Stimulated activated CD4-positive, alpha-beta T cell treated with anti-CD3 and anti-CD28 coated beads, Interleukin-4, amount 100 ng/mL, for 4 hours (primary cell): ENCODE measurements at places on chromosomes 1 and 21.

- DNase-seq = no peak
Measured at GRCh38 chr1:6087377-6087772, 41.7 kb downstream of the KCNAB2 start.

DNA sequence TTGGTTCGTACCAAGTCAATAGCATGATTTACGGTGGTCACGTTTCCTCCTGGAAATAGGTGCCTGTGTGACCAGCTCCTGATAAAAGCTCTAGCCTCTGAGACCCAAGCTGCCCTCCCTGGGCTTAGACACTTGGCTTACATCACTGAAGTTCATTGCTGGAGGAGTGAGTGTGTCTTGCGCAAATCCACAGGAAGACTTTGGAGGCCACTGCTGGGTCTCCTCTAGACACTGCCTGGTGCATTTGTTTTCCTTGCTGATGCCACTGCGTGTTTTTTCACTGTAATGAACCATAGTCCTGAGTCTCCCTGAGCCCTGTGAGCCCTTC is 230.6 kb downstream of the DSCAM start:
- DNase-seq = no peak

DNA sequence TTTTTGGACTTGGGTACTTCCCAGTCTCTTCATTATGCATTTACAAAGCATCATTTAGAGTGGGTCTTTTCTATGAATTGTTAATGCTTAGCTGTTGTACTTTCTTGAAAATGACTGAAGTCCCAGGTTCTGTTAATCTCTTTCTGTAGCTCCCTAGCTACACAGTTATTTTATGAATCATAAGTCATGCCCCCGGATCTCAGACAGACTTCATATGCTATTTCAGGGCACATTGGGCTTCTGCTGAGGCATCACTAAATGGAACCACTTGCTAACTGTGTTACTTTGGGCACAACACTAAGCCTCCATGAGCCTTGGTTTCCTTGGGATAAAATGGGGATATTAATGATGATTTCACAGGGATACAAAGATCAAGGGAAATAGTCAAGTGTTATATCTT is 55.5 kb upstream of the RBM15 start:
- DNase-seq = no peak

DNA sequence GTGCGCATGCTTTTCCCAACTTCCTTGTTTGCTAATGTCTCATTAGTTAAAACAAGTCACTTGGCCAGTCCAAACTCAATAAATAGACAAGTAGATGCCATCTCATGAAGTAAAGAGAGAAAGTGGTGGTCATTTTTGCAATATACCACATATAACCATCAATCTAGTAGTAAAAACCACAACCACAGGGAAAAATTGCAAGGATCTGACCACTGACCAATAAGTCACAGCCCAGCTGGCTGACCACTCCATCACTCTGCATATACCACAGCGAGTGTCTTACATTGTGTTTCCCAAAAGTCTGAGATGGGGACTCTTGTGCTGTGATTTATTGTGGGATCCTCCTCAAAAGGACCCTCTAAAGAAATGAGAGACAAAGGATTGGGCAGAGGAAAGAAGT is 76.0 kb downstream of the FH start:
- DNase-seq = no peak

DNA sequence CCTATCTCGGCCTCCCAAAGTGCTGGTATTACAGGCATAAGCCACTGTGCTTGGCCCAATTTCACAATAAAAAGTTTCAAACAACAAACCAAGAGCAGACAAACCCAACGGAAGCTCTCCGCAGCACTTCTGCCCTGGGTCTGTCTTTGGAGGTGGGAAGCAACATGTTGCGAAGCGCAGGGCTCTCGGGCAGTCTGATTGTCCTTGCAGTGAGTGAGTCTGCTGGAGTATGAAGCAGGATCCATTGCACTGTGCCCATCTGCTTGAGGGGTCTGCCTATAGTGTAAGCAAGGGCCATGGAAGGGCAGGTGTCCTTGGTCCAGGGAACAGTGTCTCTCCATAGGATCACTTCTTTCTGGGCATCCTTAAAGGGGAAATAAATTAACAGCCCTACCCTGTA is 14.6 kb upstream of the PARP1 start:
- no peak for DNase-seq

- no peak for DNase-seq
Measured at GRCh38 chr1:3732434-3733093, 19.7 kb upstream of the CCDC27 start.

- DNase-seq = no peak
Measured at GRCh38 chr1:22221233-22221780, 78.4 kb upstream of the WNT4 start.

- DNase-seq = no peak
Measured at GRCh38 chr1:214808845-214809460, 206.0 kb downstream of the CENPF start.

DNA sequence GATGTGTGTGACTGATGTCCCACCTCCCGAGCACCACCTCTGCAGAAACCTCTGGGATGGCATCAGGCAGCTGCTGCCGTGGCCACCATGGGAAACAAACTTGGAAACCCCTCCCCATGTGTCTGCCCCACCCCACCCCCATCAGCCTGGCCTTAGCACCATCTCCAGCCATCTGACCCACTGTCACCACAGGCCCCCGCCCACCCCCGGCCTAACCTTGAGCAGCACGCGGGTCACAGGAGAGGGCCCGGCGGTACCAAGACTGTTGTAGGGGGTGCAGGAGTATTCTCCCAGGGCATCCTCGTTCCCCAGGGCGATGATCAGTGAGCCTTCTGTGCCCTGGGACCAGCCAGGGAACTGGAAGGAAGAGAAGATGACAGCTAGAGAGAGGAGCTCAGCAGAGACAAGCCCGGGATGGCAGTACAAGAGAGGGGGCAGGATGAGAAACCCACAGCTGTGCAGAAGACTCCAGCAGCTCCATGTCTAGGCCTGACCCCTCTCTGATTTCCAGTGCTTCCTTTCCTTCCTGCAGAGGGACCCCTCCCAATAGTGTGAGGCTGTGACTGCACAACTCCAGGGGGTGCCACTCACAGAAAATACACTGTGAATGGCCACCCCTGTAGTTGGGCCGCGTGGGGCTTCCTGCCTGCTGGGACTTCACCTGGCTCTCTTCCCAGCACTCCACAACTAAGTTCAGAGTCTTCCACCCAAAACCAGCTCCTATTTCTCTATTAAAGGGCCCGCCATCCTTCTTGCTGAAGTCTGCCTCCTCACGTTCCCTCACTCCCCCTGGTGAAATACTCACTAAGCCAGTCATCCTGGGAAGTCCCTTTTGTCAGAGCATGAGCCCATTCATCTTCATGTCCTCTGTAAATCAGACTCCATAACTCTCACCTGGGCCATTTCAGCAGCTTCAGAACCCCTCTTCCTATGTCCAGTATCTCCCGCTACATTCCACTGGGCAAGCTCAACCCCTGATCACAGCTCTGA is 7.3 kb upstream of the TAGLN2 start:
- DNase-seq = no peak

GRCh38 chr1:180842052-180842451 is 70.6 kb upstream of the KIAA1614 start:
- DNase-seq = no peak

DNA sequence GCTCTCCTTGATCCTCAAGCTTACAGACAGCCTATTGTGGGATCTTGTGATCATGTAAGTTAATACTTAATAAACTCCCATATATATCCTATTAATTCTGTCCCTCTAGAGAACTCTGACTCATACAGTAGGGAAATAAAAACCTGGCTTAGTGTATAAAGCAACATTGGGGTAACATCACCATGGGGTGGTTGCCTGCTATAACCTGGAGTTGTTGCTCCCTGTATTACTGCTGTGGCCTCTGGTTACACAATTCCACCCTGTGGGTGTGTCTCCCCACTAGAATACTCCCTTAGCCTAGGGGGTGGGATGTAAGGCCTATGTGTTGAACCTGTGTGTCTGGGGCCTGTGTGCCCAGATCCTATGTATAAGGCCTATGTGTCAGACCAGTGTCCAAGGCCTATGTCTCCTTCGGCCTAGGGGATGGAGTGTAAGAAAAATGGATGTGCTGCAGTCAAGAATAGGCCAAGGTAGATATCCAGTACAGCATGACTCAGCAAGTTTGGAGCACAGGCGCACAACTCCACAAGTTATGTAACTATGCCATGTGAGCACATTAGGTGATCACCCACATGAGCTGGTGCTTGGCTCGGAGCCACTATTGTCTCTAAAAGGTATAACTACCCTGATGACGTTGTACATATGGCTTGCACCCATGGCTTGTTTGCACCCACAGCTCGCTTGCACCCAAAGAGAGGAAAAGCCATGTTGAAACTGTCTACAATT is 96.8 kb upstream of the C1orf21 start:
- DNase-seq = no peak

GRCh38 chr1:226568077-226568831 is 19.7 kb downstream of the STUM start:
- no peak for DNase-seq

GRCh38 chr1:228923973-228924686 is 188.9 kb downstream of the RHOU start:
- no peak for DNase-seq

- no peak for DNase-seq
Measured at GRCh38 chr1:27339213-27339612, 2.6 kb upstream of the SYTL1 start.

DNA sequence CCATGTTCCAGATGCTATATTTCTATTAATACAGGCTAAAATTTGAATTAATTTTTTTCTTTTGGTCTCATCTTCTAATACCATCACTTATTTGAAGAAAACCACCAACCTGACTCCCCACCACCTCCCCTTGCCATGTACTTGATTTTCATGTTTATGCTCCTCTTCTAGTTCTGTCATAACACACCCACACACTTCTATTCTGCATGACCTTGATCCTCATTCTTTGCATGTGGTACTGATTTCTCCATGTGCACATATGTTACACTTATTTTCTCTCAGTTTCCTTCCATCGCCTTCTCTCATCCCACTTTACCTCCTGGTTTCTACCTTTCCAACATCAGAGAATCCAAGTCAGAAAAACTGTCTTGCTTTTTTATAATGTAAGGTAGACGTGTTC is 78.9 kb upstream of the ARID1A start:
- no peak for DNase-seq

- DNase-seq = no peak
Measured at GRCh38 chr21:34775793-34776192, 107.0 kb downstream of the CLIC6 start.

DNA sequence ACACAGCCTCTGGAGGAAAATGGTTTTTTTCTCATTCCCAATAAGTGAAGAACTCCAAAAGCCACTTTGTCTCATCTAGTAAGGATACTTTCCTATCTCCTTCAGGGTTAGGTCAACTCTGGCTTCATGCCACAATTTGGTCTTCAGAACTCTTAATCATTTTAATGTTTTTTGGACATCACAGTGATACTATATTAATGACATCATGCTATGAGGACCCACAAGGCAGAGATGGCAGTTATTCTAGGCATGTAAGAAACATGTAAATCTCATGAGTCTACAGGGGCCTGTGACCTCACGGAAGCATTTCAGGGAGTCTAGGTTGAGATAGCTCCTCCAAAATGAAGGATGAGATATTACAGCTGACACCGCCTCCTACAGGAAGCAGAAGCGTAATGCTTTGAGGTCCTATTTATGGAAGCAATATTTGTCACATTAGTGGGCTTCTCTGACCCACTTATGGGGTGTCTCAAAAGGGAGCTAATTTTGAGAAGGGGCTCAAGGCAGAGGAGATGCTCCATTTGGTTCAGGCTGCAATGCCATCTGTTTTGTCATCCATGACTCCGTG is 5.0 kb upstream of the GPR137B start:
- no peak for DNase-seq

GRCh38 chr1:243287652-243288051 is 31.8 kb downstream of the SDCCAG8 start:
- DNase-seq = no peak

DNA sequence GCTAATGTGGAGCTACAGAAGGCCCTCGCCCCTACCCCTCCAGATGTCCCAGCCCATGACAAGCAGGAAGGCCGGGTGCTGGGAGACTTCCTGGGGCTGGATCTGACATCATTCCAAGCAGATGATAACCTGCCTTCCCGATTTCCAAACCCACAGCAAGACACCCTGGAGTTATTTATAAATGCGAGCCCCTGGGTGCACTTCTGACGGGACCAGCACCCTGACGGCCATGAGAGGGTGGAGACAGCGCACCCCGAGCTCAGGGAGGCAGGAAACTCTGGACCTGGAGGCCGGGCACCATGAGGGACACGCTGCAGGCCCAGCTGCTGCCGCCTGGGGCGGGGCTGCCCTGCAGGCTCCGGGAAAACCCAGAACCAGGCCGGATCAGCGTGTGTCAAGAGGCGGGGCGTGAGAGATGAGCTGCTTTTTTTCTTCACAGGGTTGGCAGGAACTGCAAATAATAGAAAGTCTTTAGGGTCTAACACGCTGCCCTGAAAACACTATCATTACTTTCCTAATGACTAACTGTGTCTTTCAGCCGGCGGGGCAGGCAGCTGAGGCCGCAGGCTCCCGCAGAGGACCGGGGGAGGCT is 2.5 kb upstream of the PCBP3 start:
- DNase-seq = no peak

DNA sequence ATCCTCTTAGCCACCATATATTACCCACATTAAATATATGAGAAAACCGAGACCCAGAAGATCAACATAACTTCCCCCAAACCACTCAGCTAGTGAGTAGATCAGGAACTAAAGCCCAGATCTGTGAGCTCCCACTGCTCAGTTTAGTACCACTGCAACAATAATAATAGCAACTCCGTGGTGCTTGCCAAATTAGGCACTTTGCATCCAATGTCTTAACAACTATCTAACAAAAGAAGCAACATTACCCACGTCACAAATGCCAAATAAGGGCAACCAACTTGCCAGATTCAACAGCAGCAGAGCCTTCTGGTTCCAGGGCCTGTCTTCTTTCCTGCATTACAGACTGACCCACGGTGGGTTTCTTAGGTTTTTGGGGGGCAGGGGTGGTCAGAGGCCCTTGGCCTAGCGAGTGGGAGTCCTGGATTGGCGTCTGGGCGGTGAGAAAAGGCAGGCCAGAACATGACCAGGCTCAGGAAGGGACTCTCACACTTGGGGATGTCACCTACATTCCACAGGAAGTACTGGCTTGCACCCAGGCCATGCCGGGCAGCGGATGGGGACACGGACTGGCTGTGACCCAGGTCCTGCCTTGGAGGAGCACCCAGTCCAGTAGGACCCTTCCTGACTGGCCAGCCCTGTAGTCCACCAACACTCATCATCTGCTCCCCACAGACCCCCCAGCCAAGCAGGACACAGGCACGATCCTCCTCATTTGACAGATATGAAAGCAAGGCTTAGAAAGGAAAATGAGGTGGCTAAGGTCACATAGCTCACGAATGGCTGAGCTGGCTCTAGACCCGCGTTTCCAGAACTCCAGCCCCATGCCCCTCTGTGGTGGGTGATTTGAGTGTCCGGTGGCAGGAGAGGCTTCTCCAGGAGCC is 4.6 kb downstream of the HCRTR1 start:
- DNase-seq = no peak

DNA sequence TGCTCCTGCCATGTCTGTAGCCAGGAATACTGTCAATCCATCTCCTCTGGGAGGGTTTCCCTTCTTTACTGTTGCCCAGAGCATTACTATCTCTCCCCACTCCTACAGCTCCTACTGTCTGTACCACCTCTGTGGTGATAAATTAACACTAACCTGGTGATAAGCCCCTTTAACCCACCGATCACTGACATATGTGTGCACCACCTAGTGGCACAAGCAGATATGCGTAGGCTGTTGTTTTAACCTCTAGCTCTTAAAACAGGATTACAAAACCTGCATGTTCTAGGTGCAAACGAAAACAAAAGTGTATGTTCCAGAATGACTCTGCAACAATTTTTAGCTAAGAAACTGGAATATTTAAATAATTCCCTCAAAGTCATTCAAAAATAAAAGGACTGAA is 93.9 kb upstream of the BEND5 start:
- DNase-seq = no peak
